Ecto neural progenitor cell (in vitro differentiated cells): ENCODE measurements at places on chromosomes 7 and 10.

DNA sequence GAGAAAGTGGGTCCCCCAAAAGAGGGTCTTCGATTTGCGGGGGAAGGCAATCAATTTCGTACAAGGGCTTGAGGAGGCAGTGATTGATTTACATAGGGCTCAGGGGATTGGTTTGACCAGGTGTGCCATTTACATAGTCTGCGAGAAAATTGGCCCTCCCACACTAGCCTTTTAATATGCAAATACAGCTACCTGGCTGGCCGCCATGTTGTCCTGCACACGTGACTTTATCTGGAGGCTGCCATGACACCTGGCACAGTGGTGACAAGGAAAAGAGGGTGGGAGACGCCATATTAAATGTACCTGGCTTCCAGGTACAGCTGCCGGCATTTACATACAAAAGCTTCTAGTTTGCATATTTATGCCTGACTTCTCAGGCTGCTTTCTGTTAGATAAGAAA lies 1577.2 kb upstream of the LRRTM3 start:
- DNase-seq, result no peak

DNA sequence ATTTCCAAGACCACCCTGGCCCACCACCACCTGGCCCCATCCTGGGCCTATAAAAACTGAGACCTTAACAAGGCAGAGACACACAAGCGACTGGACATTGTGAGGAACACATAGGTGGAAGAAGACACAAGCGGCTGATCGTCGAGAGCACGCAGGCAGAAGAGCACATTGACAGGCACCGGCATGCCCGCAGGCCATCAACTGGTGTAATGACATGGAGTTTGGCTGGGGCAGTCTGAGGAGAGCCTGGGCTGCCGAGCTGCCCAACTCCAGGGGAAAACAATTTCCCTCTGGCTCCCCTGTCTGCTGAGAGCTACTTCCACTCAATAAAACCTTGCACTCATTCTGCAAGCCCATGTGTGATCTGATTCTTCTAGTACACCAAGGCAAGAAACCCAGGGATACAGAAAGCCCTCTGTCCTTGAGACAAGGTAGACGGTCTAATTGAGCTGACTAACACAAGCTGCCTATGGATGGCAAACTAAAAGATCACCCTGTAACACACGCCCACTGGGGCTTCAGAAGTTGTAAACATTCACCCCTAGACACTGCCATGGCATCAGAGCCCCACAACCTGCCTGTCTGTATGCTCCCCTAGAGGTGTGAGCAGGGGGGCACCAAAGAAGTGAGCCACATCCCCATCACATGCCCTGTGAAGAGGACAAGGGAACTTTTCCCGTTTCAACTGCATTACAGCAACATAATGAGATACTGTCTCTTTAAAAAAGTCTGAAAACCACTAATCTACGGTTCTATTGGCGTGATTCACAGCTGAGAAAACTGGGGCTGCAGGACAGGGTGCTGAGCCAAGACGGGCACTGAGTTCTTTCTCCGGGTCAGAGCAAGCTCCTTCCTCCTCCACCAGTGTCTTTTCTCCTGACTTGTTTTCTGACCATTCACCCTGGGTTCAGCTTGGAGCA lies 18.5 kb upstream of the TNS3 start:
- DNase-seq, result no peak

DNA sequence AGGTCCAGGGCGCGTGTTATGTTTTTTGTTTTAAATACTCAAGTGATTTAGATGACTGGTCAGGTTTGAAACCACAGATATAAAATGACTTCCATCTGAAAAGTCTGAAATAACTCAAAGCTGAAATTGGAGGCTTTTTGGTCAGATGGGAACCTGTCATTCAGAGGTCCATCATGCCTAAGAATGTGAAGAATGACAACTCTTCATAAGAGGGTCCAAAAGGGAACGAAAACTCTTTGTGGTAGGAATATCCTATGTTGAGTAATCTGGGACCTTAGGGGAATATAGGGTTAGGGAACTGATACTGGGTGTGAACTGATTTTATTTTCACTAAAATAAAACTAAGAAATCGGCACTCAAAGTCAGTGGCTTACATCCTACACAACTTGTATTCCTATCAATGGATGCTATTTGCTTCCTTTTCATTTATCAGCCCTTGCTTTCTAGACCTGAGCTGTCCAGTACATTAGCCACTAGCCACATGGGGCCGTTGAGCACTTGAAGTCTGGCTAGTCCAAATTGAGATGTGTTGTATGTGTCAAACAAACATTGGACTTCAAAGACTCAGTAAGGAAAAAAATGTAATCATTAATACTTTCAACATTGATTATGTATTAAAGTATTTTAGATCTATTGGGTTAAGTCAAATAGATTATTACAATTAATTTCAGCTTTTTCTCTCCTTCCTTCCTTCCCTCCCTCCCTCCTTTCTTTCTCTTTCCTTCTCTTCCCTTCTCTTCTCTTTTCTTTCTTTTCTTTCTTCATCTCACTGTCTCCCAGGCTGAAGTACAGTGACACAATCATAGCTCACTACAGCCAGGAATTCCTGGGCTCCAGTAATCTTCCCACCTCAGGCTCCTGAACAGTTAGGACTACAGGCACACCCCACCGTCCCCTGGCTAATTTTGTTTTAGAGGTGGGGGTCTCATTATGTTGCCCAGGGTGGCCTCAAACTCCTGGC lies 56.5 kb upstream of the KDM7A start:
- DNase-seq, result no peak

GRCh38 chr7:24025094-24025493 lies 258.9 kb upstream of the NPY start:
- no peak for DNase-seq

- no peak for DNase-seq
Measured at GRCh38 chr10:74871595-74872382, 45.4 kb downstream of the KAT6B start.

DNA sequence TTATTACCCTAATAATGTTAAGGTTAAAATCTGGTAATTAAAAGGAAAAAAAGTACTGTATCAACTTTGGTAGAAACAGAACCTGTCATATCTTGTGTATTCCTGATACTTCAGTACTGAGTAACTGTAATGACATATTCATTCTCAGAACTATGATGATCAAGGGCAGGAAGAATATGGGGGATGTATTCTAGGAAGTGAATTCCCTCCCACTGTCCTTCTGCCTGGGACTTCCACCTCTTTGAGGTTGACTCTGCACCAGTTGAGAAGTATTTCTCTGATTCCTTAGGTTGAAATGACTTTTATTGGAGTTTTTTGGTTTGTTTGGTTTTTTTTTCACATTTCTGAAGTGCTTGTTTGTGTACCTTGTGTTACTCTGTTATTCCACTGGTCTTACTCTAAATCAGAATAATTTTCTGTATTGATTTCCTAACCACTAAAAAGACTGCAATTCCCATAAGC lies 36.9 kb downstream of the WASL start:
- no peak for DNase-seq

GRCh38 chr10:3684891-3685290 lies 100.1 kb downstream of the KLF6 start:
- no peak for DNase-seq

DNA sequence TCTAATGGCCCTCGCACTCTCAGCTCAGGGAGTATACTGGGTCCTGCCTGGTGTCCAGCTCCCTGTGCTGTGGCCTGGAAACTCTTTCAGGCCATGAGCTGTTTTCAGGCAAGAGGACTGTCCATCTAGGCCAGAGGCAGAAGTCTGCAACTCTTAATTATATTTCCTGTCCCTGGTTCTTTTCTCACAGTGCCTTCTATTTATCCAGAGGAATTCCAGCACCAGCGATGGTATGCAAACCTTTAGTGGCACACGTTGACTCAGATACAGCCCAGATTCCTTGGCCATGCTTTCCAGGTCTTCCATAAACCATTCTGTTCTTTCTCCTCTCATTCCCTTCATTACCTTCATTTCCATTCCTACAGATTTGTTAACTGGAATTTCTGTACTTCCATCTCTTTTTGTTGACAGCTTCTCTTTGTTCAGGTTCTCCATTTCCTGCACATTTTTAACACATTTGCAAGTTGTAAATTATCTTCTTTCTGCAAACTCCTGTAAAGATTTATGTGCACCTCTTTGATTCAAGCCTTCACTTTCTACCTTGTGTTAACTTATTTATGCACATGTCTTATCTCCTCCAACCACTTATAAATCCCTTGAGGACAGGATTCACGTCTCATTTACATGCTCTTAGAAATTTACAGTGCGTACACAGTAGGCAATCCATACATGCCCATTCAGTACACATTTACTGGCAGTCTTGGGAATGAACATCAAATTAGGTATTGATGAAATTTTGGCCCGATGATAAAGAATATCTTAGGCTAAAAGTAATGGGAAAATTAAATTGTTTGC lies 172.1 kb downstream of the CELF2 start:
- no peak for DNase-seq

GRCh38 chr7:67593794-67594193 lies 597.2 kb downstream of the TYW1 start:
- no peak for DNase-seq

DNA sequence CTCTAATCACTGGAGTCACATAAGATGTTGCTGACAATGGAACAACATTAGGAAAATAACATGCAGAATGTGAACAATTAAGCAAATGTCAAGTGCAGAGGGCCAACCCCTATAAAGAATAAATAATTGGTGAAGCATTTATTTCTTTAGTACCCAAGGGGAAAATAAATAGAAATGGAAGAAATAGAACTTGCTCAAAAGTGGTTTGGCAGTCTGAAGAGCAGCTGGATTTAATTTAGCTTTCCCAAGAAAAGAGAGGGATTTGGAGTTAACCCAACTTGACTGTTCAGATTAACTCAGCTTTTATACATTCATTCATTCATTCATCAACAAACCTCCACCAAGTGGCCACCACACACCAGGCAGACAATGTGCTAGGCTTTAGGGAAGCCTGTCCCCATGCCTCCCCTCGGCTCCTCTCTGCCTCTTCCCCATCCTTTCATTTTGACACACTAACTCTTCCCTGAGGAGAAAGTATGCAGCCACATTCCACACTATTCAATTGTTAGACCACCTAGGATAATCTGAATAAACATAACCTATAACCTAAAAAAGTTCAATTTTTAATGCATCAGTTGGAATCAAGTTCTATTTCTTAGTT lies 295.5 kb downstream of the AHR start:
- DNase-seq, result no peak

DNA sequence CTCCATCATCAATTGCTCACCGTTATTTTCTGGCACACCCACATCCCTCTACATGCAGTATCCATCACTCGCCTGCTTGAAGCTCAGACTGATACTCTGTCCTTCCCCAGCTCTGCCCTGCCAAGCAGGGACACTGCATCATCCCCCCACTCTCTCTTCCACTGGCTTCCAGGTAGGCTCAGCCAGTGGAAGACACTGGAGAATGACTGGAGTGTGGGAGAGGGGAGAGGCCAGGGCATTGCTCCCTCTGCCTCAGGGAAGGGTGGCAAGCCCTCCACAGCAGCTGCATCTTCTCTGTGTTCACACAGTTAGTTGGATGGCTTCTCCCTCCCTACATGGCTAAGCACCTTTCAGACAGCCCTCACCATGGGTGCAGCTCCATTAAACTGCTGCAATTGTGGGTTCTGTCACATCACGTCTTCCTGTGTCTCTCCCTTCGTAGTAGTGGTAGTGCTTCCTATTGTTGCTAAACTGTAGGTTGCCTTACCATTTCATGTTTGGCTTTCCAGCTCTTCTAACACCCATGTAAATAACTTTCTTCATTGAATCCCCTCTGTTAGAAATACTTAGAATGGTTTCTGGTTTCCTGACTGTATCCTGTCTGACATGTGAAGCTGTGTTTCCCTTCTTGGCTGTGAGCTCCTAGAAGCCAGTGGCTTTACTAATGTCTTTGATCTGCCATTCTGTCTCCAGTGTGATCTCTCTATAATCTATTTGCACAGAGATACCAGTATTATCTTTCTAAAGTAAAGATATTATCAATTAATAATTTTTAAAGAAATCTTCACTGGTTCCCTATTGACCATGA lies 483.7 kb upstream of the LRRN3 start:
- DNase-seq, result no peak

DNA sequence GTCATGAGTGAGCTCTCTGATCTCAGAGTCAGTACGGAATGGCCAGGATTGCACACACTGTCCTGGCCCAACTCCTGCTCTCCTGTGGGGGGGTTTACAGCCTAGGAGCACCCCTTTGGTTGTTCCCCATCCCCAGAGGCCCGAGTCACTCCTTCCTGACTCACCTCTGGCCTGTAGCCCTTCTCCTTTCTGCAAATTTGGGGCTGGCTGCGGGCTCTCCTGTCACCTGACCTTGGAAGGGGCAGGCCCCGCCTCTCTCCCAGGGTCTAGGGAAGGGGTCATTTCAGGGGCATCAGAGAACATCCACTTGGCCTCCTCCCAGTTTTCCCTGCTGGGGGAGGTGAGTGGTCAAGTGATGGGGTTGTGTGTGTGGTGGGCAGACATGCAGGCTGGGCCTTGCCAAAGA lies 1.7 kb downstream of the NYAP1 start:
- no peak for DNase-seq

DNA sequence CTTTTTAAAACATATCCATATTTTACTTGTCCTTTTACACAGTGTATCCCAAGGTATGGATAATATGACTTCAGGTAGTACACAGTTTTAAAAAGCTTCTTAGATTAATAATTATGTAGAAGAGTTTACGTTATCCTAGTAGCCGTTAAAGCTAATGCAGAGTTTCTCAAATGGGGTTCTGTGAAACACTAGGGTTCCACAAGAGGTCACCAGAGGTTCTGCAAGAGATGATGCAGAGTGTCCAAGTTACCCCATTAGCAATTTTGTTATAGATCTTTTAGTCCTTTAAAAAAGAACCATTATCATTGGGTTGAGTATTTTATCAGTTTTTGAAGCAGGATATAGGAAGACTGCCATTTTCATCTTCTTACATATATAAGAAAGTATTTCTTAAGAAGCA lies 298.9 kb upstream of the HPS1 start:
- no peak for DNase-seq

GRCh38 chr10:77965294-77965693 lies 38.7 kb upstream of the DLG5 start:
- no peak for DNase-seq

- no peak for DNase-seq
Measured at GRCh38 chr10:71632200-71632820, 87.3 kb downstream of the C10orf105 start.

- DNase-seq, result no peak
Measured at GRCh38 chr7:36653663-36654355, 70.5 kb downstream of the AOAH start.
